ENCODE measurements at places on chromosomes 1 and 21. TPM values are rescaled to one million over a fixed set of nuclear protein-coding genes. Genes with fewer than 3 reads are reported as not detected.
A peak's percentile ranks its signal among the peaks of the same experiment; 100 is the strongest.

The LMX1A gene
- total RNA-seq, result not detected

The CDC7 gene
- total RNA-seq, result 9.9 TPM

The ALPL gene
- 10.0 TPM for total RNA-seq

DNA sequence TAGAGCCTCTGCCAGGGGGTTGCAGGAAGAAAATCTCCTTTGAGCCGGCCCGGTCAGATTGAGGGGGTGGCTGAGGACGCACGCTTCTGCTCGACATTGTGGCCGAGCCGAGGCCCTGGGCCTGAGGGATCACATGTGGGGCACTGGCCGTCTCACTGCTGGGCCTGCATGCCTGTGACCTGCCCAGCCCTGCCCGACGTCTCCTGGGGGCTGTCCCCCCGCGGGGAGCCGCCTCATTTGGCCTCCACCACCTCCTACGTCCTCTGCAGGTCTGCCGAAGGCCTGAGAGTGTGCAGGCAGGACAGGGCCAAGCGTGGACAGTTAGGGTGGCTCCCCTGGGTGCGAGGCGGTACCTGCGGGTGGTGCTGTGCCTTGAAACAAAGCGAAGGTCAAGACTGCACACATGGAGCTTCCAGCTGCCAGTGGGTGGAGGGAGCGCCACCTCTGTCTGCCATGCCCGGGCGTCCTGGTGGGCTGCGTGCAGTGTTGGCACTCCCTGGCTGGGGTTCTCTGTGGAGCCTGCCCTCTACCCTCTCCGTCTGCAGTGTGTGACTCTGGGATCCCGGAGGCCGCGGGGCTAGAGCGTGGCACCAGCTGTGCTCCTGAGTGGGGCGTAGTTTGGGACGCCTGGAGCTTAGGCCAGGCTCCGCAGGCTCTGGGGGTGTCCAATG is 51.7 kb downstream of the PCNT start:
- peak overlapping the region; percentile 22 for H3K27ac ChIP-seq
- H3K4me3 ChIP-seq, result no peak overlapping the region
- peaks cover 21% of the 10 kb centered on the region for H3K36me3 ChIP-seq
- peaks cover 14% of the 10 kb centered on the region for H3K27me3 ChIP-seq

DNA sequence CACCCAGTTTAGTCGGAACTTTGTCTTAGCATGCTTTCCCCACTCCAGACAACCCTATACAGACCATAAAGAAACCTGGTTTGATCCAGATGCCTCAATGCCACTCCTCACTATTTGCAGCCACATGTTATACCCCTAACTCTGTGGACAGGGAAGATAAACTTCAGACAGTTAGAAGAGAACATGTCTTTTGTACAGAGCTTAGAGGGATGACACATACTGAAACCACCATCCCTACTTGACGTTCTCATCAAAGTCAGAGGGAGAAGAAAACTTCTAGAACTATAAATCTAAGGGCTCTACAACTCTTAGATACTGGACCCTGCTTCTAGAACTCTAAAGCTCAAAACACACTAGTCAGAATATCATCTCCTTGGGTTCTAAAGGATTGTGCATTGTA is 3.7 kb downstream of the SYT6 start:
- H3K27ac ChIP-seq, result no peak overlapping the region

GRCh38 chr21:45882645-45883044 is 98.9 kb upstream of the COL6A1 start:
- no peaks in the 10 kb centered on the region for H3K36me3 ChIP-seq
- H3K4me3 ChIP-seq, result no peak overlapping the region
- no peak for DNase-seq

GRCh38 chr1:117708323-117709248 is 102.7 kb downstream of the TENT5C start:
- no peak overlapping the region for H3K4me3 ChIP-seq
- peaks cover 2% of the 10 kb centered on the region for H3K4me1 ChIP-seq
- no peak for DNase-seq
- H3K36me3 ChIP-seq, result no peaks in the 10 kb centered on the region

DNA sequence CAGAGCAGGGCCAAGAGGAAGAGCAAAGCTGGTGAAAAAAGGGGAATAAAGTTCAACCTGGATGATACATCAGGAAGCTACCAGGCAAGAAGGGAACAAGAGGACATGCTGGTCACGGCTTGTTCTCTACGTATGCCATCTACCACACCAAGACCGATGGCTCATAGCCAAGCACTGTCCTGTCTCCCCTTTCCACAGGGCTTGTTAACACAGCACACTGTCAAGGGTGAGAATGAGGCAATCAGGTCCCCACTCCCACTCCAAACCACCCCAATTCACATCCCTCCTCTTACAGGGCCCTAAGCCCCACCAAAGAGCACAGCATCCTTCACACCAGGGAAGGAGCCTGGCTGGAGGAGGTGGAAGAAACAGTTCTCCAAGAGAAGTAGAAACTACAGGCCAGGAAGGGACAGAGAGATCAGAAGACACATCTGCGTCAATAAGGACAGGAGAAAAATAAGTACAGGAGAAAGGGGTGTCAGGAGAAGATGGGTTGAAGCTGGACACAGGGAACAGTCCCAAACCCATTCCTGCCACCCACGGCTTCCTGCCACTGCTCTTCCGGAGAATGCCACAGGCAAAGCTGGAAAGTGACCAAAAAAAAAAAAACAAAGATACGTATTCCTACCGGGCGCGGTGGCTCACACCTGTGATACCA is 923 bp upstream of the SHC1 start:
- H3K27ac ChIP-seq, result peak overlapping the region; percentile 98
- peaks cover 31% of the 10 kb centered on the region for H3K4me1 ChIP-seq
- peaks cover 9% of the 10 kb centered on the region for H3K27me3 ChIP-seq
- no peak for DNase-seq

DNA sequence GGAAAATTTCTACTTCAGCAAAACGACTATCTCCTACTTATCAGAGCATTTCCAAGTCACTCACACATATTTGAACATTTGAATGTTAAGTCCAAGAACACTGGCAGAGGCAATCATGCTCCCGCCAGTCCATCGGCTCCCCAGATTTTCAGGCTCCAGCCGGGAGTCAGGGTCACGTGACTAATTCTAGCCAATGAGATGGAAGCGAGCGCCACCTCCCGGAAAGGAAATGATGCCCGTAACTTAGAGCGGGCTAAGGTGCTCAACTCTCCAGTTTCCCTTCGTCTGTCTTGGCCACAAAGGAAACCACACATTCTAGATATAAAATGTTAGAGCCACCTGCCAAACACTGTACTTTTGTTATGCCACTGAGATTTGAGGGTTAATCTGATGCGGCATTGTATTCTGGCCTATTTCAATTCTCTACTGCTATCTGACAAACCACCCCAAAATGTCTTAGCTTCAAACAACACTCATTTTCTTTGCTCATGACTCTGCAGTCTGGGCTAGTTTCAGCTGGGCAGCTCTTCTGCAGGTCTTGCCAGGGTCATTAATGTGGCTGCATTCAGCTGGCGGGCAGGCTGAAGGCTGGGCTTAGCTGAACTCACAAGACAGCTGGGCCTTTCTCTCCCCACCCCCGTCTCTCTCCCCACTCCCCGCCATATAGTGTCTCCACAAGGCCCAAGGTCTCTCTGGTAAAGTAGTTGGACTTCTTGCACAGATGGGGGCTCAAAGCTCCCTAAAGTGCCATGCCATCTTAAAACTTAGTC is 16.5 kb upstream of the LHX4 start:
- DNase-seq, result no peak
- no peak overlapping the region for H3K27ac ChIP-seq
- H3K4me1 ChIP-seq, result peaks cover 10% of the 10 kb centered on the region
- H3K27me3 ChIP-seq, result peaks cover 8% of the 10 kb centered on the region
- H3K36me3 ChIP-seq, result no peaks in the 10 kb centered on the region
- no peak overlapping the region for H3K4me3 ChIP-seq

- H3K36me3 ChIP-seq, result no peaks in the 10 kb centered on the region
- H3K4me3 ChIP-seq, result no peak overlapping the region
- DNase-seq, result peak; percentile 29
- no peaks in the 10 kb centered on the region for H3K27me3 ChIP-seq
Observed at GRCh38 chr21:20739421-20739820, 258.8 kb upstream of the NCAM2 start.

DNA sequence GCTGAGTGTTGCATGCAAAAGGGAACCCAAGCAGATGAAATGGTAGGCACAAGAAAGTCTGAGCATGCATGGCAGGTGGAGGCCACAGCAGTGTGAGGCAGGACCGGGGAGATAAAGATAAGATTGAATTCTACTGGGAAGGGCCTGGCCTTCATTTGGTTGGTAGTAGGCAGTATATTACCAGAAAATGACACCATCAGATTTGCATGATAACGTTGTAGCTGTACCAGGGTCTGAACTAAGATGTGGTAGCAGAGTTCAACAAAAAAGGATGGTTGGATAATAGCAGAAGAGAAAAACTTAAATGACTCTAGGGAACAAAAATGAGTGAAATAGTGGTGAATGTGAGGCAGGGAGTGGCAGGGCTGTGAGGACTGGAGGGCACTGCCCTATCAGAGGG is 75.6 kb upstream of the DNAJC6 start:
- no peaks in the 10 kb centered on the region for H3K4me1 ChIP-seq
- H3K4me3 ChIP-seq, result no peak overlapping the region
- H3K27ac ChIP-seq, result no peak overlapping the region
- no peak for DNase-seq

- H3K4me1 ChIP-seq, result peaks cover 33% of the 10 kb centered on the region
- peak overlapping the region; percentile 49 for H3K27ac ChIP-seq
- no peak for DNase-seq
- H3K27me3 ChIP-seq, result peaks cover 4% of the 10 kb centered on the region
- peak overlapping the region; percentile 45 for H3K4me3 ChIP-seq
Observed at GRCh38 chr1:159088546-159089183, 12.1 kb upstream of the AIM2 start.

- H3K36me3 ChIP-seq, result no peaks in the 10 kb centered on the region
- H3K27ac ChIP-seq, result no peak overlapping the region
- DNase-seq, result no peak
- H3K4me3 ChIP-seq, result no peak overlapping the region
- no peaks in the 10 kb centered on the region for H3K27me3 ChIP-seq
Observed at GRCh38 chr1:211532088-211532444, 40.1 kb upstream of the RD3 start.

GRCh38 chr1:55348356-55348755 is 133.2 kb upstream of the USP24 start:
- H3K27ac ChIP-seq, result no peak overlapping the region
- DNase-seq, result no peak
- H3K27me3 ChIP-seq, result peaks cover 3% of the 10 kb centered on the region

DNA sequence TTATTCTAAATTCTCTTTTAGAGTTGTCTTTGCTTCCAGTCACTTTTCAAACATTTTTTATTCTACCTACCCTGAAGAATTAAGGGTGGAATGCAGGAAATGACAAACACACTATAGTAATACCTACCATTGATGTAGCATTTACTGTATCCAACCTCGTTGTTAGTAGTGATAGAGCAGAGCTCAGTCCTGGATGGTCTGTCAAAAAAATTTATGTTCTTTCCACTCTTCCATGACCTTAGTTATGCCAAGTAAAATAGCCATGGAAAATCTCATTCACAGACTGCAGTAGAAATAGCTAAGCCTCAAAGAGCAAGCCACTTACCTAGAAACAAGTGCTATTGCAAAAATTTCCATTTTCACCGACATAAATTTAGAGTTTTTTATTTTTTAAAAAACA is 74.6 kb downstream of the CRB1 start:
- no peaks in the 10 kb centered on the region for H3K4me1 ChIP-seq
- H3K36me3 ChIP-seq, result no peaks in the 10 kb centered on the region
- DNase-seq, result no peak
- no peaks in the 10 kb centered on the region for H3K27me3 ChIP-seq
- no peak overlapping the region for H3K27ac ChIP-seq
